ENCODE measurements at places on chromosomes 2 and 18.

DNA sequence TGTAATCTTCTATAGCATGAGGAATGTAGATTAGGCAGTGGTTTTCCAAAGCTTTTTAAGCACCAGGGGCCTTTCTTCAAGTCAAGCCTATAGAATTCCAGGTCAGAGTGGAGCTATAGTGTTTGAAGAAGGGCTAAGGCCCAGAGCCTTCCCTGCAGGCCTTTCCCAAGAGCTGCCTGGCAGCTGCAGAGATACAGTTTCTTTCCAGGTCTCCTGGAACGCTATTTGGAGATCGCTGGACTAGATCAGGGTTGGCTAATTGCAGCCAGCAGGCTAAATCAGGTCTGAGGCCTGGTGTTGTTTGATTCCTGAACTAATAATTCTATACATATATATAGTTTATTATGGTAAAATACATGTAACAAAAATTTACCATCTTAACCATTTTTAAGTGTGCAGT is 319.0 kb upstream of the SPRED2 start:
- no peak for DNase-seq

DNA sequence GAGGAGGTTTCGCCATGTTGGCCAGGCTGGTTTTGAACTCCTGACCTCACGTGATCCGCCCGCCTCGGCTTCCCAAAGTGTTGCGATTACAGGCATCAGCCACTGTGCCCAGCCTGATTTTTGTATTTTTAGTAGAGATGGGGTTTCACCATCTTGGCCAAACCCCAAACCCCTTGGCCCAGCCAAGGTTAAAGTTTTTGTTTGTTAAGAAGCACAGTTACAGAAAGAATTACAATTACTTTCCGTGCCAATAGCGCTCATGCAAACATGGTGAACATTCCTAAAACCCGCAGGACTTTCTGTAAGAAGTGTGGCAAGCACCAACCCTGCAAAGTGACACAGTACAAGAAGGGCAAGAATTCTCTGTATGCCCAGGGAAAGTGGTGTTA is 26.1 kb downstream of the ITSN2 start:
- no peak for DNase-seq

- no peak for DNase-seq
These were observed 199.4 kb downstream of the ZNF385B start for GRCh38 chr2:179661986-179662385.

DNA sequence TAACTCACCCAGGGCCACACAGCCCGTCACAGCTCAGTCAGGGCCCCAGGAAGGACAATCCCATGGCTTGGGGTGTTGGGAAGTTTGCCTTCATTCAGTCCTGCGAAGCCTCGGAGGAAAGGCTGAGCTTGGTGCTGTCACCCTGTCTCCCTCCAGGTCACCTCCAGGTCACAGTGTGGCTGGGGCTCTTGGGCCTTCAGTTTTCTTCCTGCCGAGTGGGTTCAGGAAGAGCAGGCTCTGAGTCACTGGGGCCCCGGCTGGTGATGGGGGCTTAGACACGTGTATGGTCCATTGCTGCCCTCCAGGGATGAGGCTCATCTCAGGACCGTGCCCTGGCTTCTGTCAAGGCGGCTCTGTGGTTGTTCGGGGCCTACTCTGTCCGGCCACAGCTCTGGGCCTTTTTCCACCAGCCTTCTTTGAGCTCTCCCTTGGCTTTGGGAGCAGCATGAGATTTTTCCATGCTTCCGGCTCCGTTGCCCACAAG is 118.6 kb downstream of the INHBB start:
- DNase-seq, result no peak

GRCh38 chr2:222769446-222769845 is 91.4 kb upstream of the ACSL3 start:
- no peak for DNase-seq

DNA sequence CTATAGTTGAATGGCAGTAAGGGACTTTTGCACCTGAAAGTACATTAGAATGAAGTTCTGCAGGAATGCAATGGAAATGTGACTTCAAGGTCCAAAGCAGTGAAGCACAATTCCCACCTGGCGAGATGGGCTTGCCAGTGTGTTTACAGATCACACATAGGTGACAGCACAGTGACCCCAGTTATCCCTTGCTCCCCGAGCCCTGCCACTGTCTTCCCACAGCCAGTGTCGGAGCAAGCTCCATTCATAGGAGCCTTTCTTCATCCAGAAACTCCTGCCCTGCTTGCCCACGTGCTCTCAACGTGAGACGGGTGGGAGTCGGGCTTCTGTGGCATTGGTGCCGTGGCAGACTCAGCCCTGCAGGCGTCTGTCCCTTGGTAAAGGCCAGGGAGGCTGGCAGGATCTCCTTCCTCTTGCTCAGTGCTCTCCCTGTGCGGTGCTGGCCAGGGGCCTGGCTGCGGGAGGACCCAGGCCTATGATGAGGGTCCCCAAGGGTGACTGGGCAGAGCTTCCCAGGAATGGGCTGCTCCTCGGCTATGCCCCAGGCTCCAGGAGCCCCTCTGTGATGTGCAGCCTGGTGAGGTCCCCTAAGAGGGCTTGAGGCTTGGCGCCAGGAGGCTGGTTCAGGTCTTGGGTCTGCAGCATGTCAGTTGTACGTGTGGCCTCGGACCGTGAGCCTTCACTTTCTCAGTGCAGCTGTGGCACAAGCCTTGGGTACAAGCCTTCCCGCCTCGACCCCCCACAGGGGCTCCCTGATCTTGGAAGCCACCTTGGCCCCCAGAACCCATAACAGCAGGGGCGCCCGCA is 40.2 kb downstream of the SNED1 start:
- DNase-seq, result no peak

GRCh38 chr2:172429301-172429968 is 2.0 kb downstream of the ITGA6 start:
- DNase-seq, result no peak

GRCh38 chr2:215832791-215833190 is 180.6 kb downstream of the MREG start:
- no peak for DNase-seq

- no peak for DNase-seq
These were observed 88.5 kb downstream of the ARMC9 start for GRCh38 chr2:231286964-231287363.

DNA sequence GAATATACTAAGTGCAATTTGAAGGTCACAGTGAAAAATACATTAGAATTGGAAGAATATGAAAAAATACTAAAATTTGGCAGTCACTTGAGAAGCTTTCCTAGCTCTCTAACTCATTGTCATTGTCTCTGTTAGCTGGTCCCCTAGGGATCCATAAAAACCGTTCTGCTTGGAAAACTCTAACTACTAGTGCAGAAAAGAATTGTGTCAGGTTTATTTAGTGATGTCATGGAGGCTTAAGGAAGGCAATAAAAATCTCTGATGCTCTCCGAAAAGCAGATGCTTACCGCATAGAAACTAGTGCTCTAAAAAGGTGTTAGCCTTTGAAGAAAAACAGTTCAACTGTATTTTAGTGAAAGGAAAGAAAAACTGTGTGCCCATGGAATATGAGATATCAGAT is 150.1 kb upstream of the DLGAP1 start:
- DNase-seq, result no peak

DNA sequence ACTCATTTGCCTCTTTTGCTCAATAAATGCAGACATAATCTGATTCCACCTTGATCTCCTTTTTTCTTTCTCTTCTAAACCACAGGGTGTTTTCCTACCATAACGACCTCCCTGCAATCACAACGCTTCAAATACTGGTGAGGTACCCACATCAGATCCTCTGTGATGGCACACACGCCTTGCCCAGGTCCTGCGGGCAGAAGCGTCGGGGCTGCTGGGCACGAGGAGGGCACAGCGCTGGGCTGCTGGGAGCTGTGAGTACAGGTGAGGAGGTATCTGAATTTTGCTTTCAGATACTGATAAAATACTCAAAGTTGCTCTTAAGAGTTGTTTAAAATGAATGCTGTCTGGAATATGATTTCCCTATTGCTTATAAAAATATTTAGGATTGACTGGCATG is 186.1 kb upstream of the PXDN start:
- no peak for DNase-seq

GRCh38 chr2:237254911-237255578 is 158.9 kb downstream of the COL6A3 start:
- no peak for DNase-seq

GRCh38 chr2:234705108-234705507 is 208.2 kb upstream of the ARL4C start:
- DNase-seq, result no peak

- no peak for DNase-seq
These were observed 28.2 kb upstream of the SLC8A1 start for GRCh38 chr2:40480073-40480472.

DNA sequence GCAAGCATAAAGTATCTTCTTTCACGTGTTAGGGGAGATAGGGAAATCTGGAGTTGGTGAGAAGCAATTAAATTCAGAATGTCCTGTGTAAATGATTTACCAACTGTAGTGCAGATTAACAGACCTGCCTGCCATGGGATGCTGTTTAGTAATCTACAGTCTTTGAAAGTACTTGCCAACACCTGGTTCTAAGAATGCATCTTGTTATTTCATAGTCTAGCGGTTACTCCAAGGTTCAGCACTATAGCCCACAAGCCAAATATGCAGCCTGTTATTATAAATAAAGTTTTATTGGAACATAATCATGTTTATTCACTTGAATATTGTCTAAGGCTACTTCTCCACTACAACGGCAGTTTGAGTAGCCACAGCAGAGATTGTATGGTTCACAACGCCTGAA is 100.8 kb downstream of the OSBPL6 start:
- DNase-seq, result no peak

DNA sequence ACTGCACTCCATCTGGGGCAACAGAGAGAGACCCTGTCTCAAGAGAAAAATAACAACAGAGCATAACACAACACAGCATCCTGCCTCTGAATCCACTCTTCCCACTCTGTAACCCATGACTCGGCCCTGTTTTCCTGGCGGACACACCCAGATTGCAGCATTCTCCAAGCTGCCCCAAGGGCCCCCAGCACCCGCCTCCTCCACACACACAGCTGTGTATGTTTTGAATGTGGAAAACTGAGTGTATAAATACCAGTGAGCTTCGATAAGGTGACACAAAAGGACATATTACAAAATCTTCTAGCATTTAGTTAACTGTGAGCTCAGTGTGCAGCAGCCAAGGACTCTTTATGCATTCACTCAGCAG is 13.0 kb downstream of the IMPA2 start:
- no peak for DNase-seq

DNA sequence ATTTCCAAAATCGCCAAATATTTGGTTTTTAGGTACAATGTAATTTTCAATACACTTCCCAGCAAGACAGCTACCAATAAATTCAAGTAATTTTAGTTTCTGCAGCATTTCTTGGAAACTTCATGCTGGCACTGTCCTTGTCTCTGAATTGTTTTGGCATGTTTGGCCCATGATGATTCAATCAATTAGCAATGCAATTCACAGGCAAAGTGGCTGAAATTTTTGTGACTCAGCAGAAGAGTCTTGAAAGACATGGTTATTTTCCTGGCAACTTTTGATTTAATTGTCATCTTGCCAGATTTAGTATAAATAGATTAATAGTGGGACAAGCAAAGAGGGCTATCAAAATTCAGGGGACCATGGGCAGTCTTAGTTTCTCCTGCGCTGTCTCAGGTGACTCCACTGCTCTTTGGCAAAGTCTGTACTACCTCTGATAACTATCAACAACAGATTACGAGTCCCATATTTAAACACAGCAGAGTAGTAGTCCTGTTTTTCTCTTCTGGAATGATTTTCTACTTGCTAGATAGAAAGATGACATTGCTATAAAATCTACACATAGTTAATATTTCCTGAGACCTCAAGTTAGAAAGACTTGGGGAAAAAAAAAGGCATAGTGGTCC is 88.9 kb upstream of the CYP26B1 start:
- peak; percentile 19 for DNase-seq

GRCh38 chr18:63788447-63789096 is 13.4 kb downstream of the SERPINB7 start:
- DNase-seq, result no peak

GRCh38 chr18:56067969-56068671 is 480.1 kb upstream of the TCF4 start:
- DNase-seq, result peak; percentile 78

GRCh38 chr2:170218456-170218855 is 40.5 kb downstream of the MYO3B start:
- no peak for DNase-seq

GRCh38 chr18:78237864-78238263 is 741.8 kb upstream of the SALL3 start:
- DNase-seq, result no peak

GRCh38 chr2:669323-669722 is 7.9 kb downstream of the TMEM18 start:
- DNase-seq, result no peak

DNA sequence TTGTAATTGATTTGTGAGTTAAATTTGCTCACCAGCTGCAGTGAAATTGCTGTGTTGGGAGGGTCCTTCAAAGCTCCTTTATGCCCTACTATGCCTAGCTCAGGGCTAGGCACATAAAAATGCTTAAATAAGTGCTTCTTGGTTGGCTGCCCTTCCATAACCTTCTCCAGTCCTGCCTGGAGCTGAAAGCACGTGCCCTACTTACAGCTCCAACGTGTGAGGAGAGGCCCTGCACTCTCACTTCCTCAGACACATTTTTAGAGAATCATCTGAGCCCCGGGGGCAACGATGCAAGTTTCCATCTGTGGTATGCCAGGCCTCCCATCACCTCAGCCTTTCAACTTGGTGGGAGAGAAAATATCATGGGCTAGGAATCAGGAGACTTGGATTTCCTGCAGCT is 202.7 kb downstream of the BCL11A start:
- no peak for DNase-seq

DNA sequence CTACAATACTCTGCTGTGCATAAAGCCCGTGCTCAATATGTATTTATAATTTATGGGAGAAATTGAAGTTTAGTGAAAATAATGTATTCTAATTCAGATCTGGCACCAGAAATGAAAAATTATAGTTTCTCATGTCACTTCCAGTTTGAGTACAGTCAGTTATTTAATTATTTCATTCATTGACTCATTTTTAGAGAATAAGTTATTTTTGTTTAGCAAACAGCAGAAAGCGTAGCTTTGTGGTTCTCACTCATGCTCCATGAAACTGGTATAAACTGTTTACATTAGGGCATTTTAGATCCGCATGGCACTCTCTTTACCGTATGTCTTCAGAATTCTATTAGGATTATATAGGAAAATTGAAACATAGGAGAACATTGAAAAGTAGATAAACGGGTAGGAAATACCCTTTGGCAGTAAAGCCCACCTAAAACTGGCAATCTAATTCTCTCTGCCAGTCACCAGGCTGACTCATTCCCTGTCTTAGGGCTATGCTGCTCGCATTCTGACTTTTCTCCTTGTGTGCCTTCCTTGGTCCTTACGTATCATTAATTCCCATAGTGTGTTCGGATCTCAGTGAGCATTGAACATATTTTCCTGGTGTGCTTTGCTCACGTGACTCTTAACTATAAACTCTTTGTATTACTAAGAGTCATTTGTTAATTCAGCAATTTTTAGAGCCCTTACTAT is 106.0 kb downstream of the ZNF236 start:
- no peak for DNase-seq

DNA sequence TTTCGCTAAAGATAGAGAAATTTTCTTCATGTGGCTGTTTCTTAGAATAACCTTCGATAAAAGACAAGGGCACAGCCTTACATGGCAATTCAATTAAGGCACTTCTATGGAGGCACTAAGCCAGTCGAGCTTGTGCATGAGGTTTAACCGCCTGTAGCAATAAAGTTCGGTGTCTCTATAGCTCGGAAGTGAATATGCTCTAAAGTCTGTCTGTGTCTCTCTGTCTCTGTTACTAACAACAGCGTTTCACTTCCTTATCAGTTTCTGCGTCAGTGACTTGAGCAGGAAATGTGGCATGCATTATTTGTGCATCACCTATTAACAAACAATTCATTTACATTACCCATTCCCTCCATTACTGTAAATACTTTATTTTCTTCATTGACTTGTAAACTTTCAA is 365.1 kb upstream of the NETO1 start:
- DNase-seq, result no peak

Data from femur (tissue), 1 donor.